ENCODE measurements at places on chromosomes 12 and 14.

DNA sequence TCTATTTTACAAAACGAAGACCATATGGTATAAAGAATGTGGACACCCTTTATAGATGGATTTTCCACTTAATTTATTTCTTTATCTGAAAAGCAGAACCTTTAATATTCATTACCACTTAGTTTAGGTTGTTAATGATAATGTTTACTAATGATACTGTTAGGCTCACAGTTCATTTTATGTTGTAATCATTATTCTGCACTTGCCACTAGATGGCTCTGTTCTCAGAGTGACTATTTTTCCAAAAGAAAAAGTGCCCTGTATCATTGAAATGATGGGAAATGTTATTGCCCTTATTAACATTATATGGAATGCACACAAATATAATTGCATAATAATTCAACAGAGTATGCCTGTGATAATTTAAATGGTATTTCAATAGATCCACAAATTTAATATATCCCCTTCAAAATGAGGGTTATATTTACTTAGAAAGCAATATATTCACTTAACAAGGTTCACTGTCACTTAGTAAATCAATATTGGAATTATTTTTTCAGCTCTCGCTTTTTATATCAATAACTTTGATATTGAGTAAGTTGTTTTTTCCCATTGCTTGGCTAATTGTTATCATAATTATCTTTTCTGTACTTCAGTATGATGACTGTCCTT is 95.7 kb downstream of the PDE3A start:
- DNase-seq: no peak

DNA sequence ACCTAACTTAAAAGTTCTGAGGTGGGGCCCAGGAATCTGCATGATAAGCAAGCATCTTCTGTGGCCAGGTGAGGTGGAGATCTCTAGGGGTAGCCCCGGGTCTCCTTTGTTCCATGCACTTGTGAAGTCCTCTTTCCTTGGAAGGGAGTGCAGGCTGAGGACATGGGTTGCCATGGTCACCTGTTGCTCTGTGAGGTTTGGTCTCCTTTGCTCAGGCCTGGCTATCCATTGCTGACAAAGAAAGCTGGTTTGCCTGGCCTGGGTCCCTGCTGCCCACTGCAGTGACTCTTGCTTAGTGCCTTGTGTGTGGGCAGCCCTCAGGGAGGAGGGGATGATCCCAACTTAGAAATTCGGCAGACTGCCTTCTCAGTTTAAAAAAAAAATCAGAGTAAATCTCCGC is 11.1 kb downstream of the NRXN3 start:
- no peak for DNase-seq

GRCh38 chr12:15556411-15557102 is 232.6 kb downstream of the EPS8 start:
- DNase-seq: no peak

DNA sequence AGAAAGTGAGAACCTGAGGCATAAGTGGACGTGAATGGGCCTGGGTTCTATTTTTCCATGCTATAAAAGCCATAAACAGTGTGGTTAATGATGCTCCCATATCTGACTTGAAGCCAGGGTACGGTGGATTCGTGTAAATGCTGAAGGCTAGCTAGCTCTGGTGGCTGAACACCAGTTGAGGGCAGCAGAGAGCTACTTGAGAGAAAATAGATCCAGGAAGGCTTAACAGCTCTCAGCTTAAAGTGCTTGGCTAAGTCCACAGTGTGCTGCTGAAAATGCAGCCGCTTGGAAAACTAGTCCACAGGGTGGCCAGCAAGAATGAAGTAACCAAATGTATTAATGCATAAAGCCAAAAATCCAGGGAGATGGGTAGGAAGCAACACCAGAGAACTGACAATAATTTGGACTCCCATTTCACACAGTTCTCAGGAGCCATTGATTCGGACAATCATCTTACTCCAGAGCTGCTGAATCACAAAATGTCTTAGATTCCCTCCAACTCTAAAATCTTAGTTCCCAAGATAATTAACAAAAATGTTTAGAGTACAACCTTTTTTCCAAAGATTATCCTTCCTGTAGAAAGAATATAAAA is 15.0 kb upstream of the FOXG1 start:
- DNase-seq: peak; percentile 32

DNA sequence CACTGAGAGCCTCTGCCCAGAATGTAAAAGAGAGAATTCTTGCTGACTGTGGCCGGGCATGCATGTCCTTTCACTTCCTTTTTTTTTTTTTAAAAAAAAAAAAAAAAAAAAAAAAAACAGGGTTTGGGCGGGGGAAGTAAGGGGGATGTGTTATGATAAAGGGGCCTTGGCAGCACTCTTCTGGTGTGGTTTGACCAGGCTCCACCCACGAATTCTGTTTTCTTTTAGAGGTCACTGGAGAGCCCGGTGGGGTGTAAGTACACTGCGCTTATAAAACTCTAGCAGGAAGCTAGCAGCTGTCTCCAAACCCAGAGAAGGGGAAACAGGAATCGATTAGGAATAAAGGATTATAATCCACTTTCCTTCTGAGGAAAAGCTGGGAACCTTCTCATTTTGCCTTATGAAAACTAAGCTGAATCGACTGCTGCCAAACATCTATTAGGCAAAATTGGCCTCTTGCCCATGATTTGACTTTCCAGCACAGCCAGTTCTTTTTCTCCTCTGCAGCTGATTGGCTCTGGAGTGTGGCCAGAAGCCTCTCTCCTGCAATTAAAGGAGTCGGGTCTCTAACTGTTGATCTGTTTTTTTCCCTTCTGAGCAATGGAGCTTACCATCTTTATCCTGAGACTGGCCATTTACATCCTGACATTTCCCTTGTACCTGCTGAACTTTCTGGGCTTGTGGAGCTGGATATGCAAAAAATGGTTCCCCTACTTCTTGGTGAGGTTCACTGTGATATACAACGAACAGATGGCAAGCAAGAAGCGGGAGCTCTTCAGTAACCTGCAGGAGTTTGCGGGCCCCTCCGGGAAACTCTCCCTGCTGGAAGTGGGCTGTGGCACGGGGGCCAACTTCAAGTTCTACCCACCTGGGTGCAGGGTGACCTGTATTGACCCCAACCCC is 27.7 kb upstream of the HIGD1C start:
- no peak for DNase-seq

GRCh38 chr12:29071099-29071498 is 78.0 kb upstream of the FAR2 start:
- no peak for DNase-seq

Measured in amniotic stem cell (primary cell).